Skin of body (tissue), 3 donors: ENCODE measurements at places on chromosomes 5 and 9.

DNA sequence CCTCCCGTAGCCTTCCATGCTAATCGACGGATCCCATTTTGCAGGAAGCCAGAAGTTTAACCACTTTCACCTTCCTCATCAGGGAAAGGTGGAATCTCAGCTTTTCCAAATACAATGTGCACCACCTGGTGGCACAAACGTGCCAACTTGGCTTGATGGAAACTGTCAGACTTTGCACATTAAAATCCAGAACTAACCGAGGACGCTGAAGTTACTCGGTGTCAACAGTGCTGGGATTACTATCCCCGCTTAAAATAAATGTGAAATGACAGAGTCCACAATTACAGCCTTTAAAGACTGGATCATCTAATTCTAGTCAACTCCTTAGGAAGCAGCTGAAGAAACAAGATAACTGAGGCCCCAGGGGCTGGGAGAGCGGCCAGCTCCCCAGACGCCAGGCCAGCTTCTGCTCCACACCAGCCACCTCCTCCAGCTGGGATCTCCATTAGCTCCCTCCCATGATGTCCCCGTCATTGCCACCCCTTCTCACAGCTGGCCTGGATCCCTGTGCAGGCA, 50.1 kb upstream of the RETREG1 start:
- no peak for DNase-seq

DNA sequence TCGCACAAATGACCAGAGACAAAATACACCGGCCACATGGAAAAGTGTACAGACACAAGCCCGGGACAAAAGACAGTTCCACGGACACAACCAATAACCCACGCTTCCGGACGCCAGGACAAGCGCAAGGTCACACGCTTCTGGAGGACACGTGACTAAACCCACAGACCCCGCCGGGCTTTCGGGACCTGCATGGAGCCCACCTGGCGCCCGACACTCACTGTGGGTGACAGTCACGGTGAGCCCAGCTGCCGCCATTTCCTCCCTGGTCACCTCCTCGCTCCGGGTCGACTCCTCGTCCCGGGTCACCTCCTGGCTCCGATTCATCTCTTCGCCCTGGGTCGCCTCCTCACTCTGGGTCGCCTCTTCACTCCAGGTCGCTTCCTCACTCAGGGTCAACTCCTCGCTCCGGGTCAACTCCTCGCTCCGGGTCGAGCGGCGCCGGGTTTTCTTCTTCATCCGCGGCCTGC, 470 bp downstream of the BAG1 start:
- no peak for DNase-seq

- no peak for DNase-seq
Observed at GRCh38 chr5:82234885-82235284, 43.3 kb downstream of the RPS23 start.

DNA sequence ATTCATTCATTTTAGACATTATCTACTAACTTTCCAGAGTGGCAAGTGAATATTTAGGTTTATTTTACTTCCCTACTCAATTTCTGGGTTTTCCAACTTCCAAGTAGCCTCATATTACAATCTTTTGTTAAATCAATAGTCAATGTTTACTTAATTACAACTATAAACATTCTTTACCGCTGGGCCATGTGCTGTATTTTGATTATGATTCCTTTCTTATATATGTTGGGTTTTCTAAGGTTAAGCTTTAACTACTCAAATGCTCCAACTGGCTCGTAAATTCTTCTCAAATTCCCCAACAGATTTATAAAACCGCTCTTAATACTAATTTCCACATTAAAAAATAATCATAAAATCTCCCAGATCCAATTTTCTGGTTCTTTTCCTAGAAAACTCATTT, 110.1 kb upstream of the ABCA1 start:
- no peak for DNase-seq

DNA sequence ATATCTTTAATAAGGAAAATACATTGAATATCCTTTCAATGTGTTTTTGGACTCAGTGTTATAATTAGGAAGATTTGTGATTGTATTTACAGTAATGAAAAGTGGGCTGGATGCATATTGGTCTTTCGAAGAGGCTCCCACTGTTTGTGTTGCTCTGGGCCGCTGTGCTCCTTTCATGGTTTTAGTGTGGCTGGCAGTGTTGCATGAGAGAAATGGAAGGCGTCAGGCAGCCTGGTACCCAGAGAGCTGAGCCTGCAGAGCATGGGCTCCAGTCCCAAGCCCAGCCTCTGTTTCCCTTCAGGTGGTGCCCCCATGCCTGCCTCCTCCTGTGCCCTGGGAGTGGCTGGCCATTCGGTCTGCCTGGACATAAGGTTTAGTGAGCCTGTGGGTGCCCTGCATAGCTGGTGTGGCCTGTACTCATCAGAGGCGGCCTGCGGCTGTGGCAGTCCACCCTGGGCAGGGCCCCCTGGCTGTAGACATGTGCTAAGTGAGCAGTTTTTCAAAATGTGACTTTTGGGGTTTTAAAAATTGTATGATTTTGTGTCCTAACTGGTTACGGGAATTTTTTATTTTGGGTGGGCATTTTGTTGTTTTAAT, 27.4 kb upstream of the FAM120AOS start:
- DNase-seq, result no peak

DNA sequence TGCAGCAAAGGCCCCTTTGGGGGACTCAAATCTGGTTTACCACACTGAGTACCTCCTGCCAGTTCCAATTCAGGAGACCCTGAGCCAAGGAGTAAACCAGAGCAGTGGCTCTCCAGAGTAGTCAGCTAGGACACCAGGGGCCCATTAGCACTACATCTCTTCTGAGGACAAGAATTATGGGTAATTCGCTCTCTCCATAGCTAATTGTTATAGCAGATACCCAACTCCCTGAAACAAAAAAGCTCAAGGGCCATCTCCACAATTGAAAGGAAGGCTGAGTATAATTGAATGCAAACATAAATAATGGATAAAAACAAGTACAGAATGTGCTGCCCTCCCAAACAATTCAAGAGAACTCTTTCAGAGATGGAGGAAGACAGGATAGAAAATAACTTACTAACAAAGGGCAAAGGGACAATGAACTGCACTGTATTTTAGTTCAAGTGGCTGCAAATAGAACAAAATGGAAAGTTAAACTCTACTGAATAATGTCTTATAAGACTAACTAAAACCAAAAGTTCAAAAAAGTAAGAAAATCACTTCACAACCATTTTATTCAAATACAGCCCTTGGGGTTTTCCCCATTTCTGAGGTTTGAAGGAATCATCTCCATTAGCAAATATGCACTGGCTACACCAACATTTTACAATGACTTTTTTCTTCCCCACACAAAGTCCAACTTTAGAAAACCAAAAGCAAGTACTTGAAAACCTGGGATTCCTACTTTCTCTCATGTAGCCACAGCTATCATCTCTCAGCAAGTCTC, 118.8 kb downstream of the SIL1 start:
- no peak for DNase-seq

DNA sequence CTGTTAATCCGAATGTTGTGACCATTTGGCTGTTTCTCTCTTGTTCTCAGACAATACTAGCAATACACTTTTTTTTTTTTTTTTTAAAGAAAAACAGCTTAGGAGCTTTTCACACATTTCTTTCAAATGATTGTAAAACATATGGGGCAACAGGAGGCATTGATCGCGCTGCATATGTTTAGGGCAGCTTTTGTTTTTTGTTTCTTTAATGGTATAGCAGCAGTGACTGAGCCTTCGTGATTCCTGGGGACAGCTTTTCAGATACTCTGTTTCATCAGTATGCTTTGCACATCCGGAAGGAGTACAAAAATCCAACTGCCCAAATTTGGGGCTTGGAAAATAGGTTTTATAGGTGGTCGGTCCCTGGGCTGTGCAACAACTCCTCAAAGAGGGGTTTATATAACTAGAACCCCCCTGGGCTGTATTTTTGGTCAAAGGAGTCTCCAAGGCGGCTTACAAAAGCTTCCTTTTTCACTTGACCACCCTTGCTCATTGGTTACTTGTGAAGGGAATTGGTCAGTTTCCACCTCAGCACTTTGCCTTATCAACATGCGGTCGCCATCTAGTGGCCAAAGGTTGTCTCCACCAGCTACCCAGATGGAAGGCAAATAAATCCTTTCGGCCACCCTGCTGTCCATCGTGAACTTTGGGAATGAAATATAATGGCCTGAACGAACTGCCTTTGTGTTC, 91.8 kb downstream of the PDE6A start:
- peak; percentile 28 for DNase-seq

DNA sequence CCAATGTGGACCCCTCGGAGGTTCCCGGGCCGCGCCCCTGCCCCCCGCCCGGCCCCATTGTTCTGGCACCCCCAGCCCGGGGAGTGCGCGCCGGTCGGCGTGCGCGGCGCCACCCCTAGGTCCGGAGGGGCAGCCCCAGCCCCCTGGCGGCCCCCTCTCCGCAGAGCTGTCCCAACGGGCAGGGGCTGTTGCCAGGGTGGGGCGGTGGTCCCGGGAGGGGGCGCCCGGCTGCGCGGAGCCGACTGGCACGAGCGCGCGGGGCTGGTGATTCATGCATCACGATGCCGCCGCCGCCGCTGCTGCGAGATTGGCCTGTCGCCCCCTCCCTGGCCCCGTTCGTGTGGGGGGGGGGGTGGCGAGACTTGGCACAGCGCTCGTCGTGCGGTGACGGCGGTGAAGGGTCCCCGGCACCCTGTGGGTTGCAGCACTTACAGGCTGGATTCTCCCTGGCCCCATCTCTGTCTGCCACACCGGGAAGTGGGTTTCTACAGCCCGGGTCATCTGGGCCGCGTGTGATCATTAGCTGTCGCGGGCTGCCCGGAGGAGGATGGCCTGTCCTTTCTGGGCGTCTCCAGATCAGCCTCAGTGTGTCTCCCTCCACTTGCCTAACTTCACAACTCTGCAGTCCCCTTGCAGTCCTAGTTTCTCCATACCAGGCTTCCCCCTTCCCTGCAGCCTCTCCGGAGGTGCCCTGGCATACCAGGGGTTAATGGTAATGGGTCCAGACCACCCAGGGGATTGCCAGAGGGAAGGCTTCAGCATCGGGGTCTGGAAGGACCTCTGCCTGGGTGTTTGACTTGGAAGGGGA, 858 bp downstream of the NCS1 start:
- DNase-seq, result no peak

DNA sequence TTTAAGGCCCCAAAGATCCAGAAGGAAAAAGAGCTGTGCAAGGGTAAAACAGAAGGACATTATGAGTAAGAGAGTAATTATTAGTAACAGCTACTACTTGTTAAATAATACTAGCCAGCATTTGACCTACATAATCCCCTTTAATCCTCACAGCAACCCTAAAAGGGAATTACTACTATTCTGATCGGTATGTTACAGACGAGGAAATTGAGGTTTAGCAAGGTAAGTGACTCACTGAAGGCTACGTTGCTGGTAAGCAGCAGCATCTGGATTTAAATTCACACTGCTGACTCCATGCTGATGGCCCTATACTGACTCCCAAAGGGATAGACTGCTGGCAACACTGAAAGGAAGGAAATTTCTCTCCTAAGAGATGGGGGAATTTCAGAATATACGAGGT, 3.7 kb upstream of the FSD1L start:
- DNase-seq, result no peak

DNA sequence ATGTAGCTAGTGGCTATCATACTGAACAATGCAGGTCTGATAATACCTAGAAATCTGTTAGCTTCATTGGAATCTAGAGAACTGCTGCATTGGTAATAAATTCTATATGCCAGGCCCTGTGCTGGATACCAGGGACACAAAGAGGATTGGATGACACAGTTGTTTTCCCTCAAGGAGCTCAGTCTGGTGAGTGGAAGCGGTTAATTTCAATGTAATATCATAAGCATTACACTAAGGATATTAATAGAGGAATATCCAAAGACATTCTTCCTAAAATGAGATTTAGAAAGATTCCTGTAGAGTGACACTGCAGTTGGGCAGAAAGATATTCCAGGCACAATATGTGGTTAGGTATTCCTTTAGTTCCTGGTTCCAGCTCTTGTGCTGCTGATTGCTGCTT, 5.9 kb downstream of the CMYA5 start:
- DNase-seq, result no peak

DNA sequence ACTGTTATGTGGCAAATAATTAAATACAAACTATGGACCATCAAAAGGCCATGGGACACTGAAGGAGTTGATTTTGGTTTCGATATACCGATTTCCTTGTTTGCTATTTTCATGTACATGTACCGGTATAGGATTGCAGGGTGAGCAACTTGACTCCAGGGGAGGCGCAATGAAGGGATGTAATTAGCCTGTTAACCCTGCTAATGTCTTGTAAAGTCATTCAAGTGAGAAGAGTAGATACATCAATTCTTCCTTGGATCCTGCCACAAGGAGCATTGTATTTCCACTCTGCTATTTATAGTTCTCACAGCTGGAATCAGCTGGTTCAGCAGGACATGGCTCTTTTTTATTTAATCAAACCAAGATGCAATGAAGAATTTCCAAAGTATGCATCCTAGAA, 102.0 kb downstream of the STK32A start:
- DNase-seq, result no peak

DNA sequence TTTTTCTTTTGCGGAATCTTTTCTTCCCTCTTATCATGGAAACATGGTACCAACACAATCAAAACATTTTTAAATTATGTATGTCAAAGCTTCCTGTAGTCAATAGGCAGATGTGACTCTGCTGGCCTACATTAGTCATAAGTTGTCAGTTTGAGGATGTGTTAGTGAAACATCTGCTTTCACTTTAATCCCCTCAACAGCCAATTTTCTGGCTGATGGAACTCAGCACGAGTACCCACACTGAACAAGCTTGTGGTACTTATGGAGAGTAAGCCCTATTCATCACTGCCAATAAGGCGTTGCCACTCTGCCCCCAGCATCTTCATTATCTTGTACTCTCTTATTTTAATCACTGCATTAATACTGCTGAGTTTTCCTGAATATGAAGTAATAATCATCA, 1034.4 kb downstream of the CDH9 start:
- no peak for DNase-seq

DNA sequence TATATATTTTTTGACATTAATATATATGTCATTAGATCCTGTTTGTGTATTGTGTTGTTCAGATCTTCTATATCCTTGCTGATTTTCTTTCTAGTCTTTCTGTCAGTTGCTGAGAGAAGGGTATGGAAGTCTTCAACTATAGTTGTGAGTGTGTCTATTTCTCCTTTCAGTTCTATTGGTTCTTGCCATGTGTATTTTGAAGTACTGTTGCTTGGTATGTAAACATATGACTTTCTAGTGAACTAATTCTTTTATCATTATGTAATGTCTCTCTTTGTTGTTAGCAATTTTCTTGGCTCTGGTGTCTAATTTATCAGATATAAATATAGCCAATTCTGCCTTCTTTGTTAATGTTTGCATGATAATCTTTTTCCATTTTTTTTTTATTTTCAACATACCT, 84.3 kb upstream of the CAST start:
- DNase-seq, result no peak

GRCh38 chr9:79672236-79672635, 100.5 kb downstream of the TLE4 start:
- DNase-seq, result no peak

DNA sequence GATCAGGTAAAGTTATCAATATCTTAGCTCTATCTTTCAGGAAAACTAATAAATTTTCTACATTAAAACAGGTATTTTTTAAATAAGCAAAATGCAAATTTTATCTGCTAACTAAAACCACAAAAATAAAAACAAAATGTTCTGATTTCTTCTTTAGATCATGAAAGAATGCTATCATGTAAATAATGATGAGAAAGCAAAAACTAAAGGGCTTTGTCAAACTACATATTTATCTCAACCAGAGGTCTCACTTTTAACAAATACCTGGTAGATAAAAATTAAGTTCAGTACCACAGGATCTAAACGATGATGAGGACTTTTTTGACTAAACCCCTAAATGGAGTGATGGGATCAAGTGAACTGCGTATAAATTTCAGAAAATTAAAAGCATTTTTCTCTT, 50.5 kb downstream of the MLANA start:
- DNase-seq, result no peak
